Fibroblast of skin of abdomen (primary cell): ENCODE measurements at places on chromosomes 7 and 10.

GRCh38 chr7:50914460-50914859 is 131.8 kb upstream of the GRB10 start:
- no peak for DNase-seq

- DNase-seq: peak; percentile 41
Measured at GRCh38 chr10:29689001-29689400, 54.2 kb upstream of the SVIL start.

GRCh38 chr10:94353336-94353735 is 9.4 kb downstream of the NOC3L start:
- no peak for DNase-seq

GRCh38 chr7:17598846-17599245 is 300.4 kb downstream of the AHR start:
- DNase-seq: peak; percentile 33

DNA sequence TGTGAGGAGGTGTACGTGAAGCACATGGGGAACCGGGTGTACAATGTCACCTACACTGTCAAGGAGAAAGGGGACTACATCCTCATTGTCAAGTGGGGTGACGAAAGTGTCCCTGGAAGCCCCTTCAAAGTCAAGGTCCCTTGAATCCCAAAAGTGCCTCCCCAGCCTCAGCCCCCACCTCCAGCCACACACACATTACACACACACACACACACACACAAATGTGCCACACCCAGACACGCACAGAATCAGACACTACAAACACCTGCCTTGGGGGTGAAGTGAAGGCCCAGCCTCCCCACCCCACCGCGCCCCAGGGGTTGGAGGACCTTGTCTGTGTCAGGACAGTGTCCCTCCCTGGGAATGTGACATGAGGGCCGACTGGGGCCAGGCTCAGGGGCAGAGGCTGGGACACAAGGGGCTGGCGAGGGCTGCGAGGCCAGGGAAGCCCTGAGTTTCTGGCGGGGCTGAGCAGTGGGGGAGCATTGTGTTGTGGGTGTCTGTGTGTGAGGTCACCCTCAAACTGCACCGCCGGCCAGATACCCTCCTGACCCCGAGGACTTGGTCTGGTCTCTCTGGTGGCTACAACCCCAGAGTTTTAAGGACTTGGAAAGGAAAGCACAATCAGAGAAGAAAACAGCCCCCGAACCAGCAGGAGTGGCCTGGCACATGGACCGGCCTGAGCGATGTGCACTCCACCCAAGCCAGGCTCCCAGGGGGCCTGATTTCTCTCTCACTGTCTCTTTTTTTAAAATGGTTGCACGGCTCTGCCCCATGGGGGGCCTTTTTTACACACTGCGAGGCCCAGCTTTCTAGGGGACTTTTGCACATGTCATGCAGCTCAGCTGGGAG is 4.0 kb upstream of the ATP6V1F start:
- no peak for DNase-seq

DNA sequence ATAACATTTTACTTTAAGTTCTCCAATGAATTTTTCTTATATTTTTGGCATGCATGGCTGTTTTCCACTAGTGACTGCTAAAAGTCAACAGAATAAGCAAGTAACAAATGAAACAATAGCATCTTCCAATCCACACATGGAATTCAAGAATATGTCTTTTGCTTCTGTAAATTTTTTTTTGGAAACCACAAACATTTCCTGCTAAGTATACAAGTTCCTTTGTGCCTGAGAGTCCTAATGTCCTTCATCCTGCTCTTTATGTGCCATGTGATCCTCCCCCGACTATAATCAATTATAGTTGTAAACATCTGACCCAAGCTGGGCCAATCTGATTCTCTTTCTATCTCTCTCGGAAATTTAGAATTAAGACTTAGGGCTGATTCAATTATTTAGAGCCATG is 61.2 kb downstream of the PPP1R3C start:
- DNase-seq: peak; percentile 27

DNA sequence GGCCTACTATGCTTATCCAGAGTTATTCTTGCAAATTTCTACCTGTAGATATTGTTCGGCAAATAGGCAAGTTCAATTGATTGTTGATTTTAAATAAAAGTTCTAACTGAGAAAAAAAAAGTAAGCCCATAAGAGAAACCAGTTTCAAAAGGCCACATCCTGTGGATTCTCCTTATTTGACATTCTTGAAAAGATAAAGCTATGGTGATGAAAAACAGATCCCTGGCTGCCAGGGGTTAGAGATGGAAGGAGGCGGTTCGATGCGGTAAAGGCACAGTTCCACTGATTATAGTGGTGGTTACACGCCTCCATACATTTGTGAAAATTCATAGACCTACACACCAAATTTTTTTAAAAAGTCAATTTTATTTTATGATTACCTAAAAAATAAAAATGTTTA is 347.8 kb downstream of the KCNMA1 start:
- DNase-seq: peak; percentile 64

DNA sequence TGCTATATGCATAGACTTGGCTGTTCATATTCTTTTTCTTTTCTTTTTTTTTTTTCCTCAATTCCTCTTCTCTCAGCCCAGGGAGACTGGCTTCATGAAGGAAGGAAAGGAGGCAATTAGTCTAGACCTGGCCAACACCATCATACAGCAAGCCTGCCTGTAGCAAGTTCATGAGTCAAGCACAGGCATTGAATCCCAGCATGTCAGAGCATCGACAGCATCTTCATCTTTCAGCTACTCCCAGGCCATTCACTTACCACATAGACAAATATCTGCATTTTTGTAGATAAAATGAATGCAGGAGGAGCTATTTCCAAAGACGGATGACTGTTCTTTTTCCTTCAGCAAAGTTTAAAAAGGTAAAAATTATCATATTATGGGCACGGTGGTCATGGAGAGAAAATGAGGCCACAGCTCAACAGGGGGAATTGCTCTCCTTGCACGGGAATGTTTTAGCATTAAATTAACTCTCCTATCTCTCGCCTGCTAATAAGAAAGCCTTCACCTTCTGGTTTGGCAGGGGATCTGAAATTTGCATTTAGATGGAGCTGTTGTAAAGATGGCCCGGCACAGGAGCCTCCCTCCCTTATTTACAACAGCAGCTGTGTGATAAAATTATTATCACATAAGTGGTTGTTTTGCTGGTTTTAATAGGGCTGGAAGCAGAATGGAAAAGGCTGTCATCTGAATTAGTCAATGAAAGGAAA is 626.5 kb upstream of the AUTS2 start:
- DNase-seq: peak; percentile 35

- peak; percentile 54 for DNase-seq
Measured at GRCh38 chr10:101066146-101066895, 4.5 kb downstream of the KAZALD1 start.

DNA sequence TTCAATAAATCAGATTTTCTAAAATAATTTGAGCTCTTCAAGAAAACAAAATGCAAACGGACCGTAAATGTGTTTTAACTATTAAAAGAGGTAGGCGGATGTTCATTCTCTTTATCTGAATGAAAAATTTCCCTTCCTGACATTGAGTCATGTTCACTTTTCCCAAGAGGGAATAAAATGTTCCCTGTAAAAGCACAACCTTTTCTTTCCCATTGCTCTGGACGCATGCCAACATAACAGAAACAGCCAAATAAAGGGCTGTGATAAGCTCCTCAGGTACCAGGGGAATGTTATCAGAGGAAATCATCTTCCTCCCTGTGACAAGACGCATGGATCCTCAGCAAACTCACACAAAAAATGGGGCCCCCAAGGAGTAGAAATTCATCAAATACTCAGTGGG is 251.8 kb downstream of the MTERF1 start:
- DNase-seq: no peak
